Melanocyte of skin (primary cell): ENCODE measurements at places on chromosomes 2 and 18. TPM values are rescaled to one million over a fixed set of nuclear protein-coding genes. Genes with fewer than 3 reads are reported as not detected.

The C2orf15 gene
- 0.15 TPM in 1 of 2 replicates, not detected in the other for total RNA-seq

The LIMS3 gene
- total RNA-seq, result 0.15 TPM in 1 of 2 replicates, not detected in the other

The SEPTIN2 gene
- 231 and 377 TPM in 2 replicates for total RNA-seq

The SIX2 gene
- total RNA-seq, result 0.36 TPM in 1 of 2 replicates, not detected in the other

The CPS1 gene
- 32.0 and 64.3 TPM in 2 replicates for total RNA-seq

The EGR4 gene
- not detected in 2 replicates for total RNA-seq

The ARHGEF33 gene
- total RNA-seq, result 0.15 and 0.33 TPM in 2 replicates

The GCG gene
- not detected in 2 replicates for total RNA-seq

The YPEL5 gene
- 28.6 and 32.5 TPM in 2 replicates for total RNA-seq

The PARD6G gene
- 12.4 and 16.7 TPM in 2 replicates for total RNA-seq

The GAREM2 gene
- total RNA-seq, result 1.4 and 2.2 TPM in 2 replicates

The NT5DC4 gene
- not detected in 2 replicates for total RNA-seq

The UGT1A8 gene
- total RNA-seq, result not detected in 2 replicates

The R3HDM1 gene
- 13.7 and 19.6 TPM in 2 replicates for total RNA-seq

The ACMSD gene
- total RNA-seq, result not detected in 2 replicates

The ITGA4 gene
- 8.9 and 83.2 TPM in 2 replicates for total RNA-seq

The DLX1 gene
- total RNA-seq, result 1.1 and 1.4 TPM in 2 replicates

The CABYR gene
- total RNA-seq, result 1.0 and 3.3 TPM in 2 replicates

The IGFBP5 gene
- total RNA-seq, result 3.3 and 5.6 TPM in 2 replicates

The CHRNG gene
- not detected in 2 replicates for total RNA-seq

The CTAGE1 gene
- not detected in 2 replicates for total RNA-seq

The GRB14 gene
- total RNA-seq, result 1.3 and 1.4 TPM in 2 replicates

The PLA2R1 gene
- total RNA-seq, result 0.93 and 2.3 TPM in 2 replicates

The DDX18 gene
- total RNA-seq, result 44.7 and 48.7 TPM in 2 replicates

The PID1 gene
- total RNA-seq, result 3.3 and 4.5 TPM in 2 replicates

The FOXD4L1 gene
- 0.34 TPM in 1 of 2 replicates, not detected in the other for total RNA-seq

The GULP1 gene
- 40.3 and 51.0 TPM in 2 replicates for total RNA-seq

The GAL3ST2 gene
- total RNA-seq, result not detected in 2 replicates

The OR6B2 gene
- total RNA-seq, result not detected in 2 replicates

The SGPP2 gene
- total RNA-seq, result not detected in 2 replicates

The EFR3B gene
- 35.3 and 37.9 TPM in 2 replicates for total RNA-seq

The CKAP2L gene
- total RNA-seq, result 15.0 and 15.7 TPM in 2 replicates

The CD8B2 gene
- total RNA-seq, result not detected in 2 replicates

The UGT1A5 gene
- not detected in 2 replicates for total RNA-seq

The GPD2 gene
- 131 and 157 TPM in 2 replicates for total RNA-seq

The GPR55 gene
- not detected in 2 replicates for total RNA-seq

The B4GALT6 gene
- 3.8 and 6.9 TPM in 2 replicates for total RNA-seq

The TRIM43 gene
- total RNA-seq, result not detected in 2 replicates

The REG1B gene
- total RNA-seq, result not detected in 2 replicates

The IFT172 gene
- total RNA-seq, result 22.4 and 34.5 TPM in 2 replicates

The INHBB gene
- 0.15 TPM in 1 of 2 replicates, not detected in the other for total RNA-seq

The CPLX4 gene
- total RNA-seq, result not detected in 2 replicates

The TMEM198 gene
- total RNA-seq, result 2.8 and 4.3 TPM in 2 replicates

The NAB1 gene
- 61.4 and 63.0 TPM in 2 replicates for total RNA-seq

The MFF gene
- total RNA-seq, result 102 and 137 TPM in 2 replicates

The MTIF2 gene
- 42.3 and 46.9 TPM in 2 replicates for total RNA-seq

The TUBA4B gene
- total RNA-seq, result not detected in 2 replicates

The ANKRD29 gene
- total RNA-seq, result under 0.01 and 0.34 TPM in 2 replicates

The CD302 gene
- 5.0 and 8.3 TPM in 2 replicates for total RNA-seq

The HOXD3 gene
- 0.36 TPM in 1 of 2 replicates, not detected in the other for total RNA-seq

The C2orf72 gene
- 0.36 TPM in 1 of 2 replicates, not detected in the other for total RNA-seq

The RTP5 gene
- not detected in 2 replicates for total RNA-seq

The C1QL2 gene
- not detected in 2 replicates for total RNA-seq

The DRC1 gene
- total RNA-seq, result 1.4 TPM in 1 of 2 replicates, not detected in the other

The REG3G gene
- total RNA-seq, result not detected in 2 replicates

The AQP12A gene
- total RNA-seq, result not detected in 2 replicates

The UGT1A10 gene
- not detected in 2 replicates for total RNA-seq
